Activated T-cell treated with anti-CD3 and anti-CD28 coated beads, Interleukin-2, amount 50 U/mL, for 1 hour (primary cell): ENCODE measurements at places on chromosomes 11 and 22.

GRCh38 chr11:62067741-62068140 lies 56.1 kb upstream of the INCENP start:
- DNase-seq = no peak

- no peak for DNase-seq
These were observed 396.6 kb downstream of the TENM4 start for GRCh38 chr11:79044201-79044600.

GRCh38 chr22:32569956-32570355 lies 95.3 kb downstream of the FBXO7 start:
- DNase-seq = no peak

GRCh38 chr11:132888226-132888625 lies 644.1 kb downstream of the OPCML start:
- no peak for DNase-seq

GRCh38 chr11:1568441-1568911 lies 3.6 kb downstream of the DUSP8 start:
- peak; percentile 54 for DNase-seq

DNA sequence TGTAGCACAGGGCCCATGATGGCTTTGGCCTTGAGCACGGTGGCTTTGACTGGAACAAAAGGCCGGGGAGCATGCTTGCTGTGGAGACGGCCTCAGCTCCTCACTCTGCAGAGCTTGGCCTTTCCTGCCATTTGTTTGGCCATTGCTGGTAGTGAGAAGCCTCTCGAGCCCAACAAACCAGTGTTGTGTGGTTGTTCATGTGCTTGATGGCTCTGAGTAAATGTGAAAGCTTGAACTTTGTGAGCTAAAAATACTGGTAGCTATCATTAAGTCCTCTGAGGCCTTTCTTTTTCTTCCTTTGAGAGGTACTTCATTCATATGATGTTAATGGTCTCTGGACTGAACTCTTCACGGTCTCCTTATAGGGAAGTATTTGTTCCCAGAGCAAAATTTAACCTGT lies 39.6 kb downstream of the NAT10 start:
- no peak for DNase-seq

DNA sequence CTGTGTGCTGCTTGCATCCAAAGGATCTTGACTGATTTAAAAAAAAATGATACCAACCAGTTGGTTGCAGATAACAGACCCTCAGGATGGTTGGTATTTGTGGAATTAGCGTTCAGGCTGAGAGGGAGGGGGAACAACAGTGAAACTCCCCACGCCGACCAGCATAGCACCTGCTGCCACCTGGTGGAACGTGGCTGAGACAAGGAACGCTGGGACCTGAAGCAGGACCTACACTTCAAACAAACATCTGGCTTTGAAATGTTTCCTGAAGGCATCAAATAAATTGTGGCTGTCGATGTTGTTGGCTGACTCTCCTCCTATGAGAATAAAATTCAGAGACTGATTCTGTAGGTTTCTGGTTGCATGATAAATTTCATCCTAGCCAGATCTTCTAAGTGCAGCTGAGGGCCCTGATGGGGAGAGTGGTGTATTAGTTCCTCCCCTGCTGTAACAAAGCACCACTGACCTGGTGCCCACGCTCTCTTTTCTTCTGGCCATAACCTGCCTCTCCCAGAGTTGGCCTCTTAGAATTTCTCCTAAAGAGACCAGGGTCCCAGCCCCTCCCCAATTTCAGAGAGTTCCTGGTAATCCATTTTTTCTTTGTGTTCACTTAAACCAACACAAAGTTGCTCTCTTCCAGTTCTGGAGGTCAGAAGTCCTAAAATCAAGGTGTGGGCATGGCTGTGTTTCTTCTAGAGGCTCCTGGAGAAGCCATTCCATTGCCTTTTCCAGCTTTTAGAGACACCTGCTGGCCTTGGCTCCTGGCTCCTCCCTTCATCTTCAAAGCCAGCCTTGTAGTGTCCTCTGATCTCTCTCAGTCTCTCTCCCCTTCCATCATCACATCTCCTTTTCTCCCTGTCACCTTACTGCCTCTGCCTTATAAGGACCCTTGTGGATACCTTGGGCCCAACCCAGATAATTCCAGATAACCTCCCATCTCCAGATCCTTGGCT lies 17.3 kb downstream of the APOL2 start:
- DNase-seq = peak; percentile 63

DNA sequence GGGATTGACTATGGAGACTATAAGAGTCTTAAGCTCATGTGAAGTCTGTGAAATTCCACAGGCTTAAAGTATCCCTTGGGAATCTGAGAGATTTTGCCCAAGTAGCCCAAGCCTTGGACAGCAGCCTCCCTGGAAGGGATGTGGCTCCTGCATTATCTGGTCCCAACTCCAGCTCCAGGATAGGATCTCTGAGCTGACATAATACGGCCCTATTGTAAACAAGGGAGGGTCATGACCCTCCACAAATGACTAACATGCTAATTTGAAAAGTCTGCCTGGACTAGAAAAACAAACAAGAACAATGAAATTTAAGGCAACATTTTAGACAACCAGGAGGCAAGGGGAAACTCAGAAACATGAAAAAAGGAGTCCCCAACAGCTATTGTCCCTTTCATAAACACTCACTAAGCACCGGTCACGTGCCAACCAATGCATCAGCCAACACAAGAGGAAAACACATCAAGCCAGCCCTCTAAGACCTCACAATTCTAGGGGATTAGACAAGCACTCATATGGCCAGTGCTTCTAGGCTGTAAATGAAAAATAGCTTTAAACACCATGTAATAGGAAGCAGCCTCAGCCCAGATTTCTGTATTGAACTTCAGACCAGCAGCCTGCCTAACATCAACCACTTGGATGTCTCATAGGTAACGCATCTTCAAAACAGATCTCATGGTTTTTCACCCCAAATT lies 101.2 kb upstream of the TIMP3 start:
- no peak for DNase-seq

GRCh38 chr11:118785362-118785761 lies 5.6 kb downstream of the DDX6 start:
- no peak for DNase-seq

DNA sequence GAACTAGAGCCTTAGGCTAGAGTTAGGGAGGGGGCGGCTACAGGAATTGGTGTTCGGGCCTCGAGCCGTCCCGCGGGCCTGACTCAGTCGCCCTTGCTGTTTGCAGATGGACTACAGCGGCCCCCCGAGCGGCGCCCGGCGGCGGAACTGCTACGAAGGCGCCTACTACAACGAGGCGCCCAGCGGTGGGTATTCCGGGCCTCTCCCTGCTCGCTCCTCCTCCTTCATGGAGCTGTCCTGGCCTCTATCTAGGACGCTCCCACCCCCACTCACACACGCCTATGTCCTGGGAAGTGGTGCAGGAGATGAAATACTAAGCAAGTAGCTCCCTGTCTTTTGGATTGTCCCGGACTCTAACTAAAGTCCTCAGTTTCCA lies 1.4 kb downstream of the MYOD1 start:
- no peak for DNase-seq

DNA sequence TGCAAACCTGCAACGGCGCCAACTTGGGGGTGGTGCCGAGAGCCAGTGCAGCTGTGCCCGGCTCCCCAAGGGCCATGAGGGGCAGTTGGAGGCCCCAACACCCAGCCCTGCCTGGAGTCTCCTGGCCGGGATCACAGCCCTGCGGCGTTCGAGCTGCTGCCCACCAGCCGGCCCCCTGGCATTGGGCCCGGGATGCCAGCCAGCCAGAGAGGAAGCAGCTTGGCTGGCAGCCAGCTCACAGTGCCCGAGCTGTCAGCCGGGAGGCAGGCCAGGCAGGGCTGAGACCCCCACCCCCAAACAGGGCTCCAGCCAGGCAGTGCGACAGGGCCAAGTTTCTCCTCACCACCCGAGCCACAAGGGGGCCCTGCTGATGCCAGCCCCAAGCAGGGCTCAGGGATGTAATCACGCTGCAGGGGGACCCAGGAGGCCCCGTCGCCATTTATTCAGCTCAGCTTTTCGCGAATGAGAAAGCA lies 26.0 kb upstream of the TCF20 start:
- DNase-seq = peak; percentile 35

- peak; percentile 7 for DNase-seq
These were observed 817.4 kb downstream of the BRD1 start for GRCh38 chr22:49010070-49010863.

GRCh38 chr11:991711-992307 lies 44.7 kb downstream of the MUC6 start:
- DNase-seq = no peak

DNA sequence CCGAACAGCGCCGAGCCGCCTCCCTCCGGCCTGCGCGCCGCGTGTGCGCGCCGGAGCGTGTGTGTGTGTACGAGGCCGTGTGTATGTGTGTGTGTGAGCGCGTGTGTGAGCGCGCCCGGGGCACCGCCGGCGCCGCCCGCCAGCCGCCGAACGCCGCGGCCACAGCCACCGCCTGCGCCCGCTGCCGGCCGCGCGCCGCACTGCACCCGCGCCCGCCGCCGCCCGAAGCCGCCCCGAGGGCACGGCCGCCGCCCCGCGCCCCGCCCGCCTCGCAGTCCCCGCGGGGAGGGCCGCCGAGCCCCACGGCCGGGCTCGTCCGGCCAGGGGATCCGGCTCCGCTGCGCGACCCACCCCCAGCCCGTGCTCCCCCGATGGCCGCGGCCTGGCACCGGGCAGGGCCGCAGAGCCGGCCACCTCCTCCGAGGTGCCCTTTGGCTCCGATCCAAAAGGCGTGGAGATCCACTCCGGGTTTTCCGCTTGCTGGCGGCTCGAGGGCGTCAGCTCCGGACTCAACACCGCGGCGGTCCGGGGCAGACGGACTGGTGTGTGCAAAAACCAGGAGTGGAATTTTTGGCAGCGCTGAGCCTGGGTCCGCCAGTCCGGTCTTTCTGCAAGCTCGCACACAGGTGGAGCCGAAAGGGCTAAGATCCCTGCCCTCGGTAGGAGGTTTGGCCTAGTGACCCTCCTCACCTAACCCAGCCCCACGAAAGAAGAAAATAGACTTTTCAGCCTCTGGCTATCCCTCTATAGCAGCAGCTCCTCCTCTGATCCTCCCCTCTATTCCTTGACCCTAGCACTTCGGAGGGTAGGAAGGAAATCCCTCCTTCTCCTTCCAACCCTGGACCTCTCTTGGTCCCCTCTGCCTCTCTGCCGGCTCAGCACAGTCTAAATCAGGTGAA lies at the start of gene SYT7:
SYT7 (minus strand) TSS at position 47 of the 899 bp plus-strand sequence. CDS start 256 bp downstream, outside the sequence.
- DNase-seq = peak; percentile 98

GRCh38 chr22:37373451-37373850 lies 53.8 kb downstream of the ELFN2 start:
- no peak for DNase-seq

DNA sequence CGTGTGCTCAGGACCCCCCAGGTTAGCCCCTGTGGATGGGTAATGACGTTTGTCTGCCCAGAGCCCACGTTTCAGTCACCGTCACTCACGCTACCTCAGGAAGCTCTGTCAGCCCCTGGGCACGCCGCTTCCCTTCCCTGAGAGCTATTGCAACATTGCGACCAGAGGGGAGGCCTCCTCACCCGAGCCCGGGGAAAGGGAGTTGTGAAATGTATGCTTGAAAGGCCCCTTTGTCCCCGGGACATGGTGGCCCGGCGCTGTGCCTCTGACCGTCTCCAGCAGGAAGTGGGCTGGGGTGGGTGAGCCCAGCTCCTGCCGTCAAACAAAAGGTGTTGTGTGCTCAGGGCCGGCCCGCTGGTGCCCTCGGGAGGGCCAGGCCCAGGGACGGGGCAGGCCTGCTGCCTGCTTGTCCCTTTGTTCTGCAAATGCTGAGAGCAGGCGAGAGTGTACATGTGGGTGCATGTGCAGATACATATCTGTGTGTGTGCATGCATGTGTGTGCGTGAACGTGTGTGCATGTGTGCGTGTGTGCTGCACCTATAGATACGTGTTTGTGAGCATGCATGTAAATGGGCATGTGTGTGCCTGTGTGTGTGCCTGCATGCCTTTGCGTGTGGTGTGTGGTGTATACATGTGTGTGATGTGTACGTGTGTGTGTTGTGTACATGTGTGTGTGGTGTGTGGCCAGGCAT lies 1125.0 kb downstream of the BRD1 start:
- no peak for DNase-seq

DNA sequence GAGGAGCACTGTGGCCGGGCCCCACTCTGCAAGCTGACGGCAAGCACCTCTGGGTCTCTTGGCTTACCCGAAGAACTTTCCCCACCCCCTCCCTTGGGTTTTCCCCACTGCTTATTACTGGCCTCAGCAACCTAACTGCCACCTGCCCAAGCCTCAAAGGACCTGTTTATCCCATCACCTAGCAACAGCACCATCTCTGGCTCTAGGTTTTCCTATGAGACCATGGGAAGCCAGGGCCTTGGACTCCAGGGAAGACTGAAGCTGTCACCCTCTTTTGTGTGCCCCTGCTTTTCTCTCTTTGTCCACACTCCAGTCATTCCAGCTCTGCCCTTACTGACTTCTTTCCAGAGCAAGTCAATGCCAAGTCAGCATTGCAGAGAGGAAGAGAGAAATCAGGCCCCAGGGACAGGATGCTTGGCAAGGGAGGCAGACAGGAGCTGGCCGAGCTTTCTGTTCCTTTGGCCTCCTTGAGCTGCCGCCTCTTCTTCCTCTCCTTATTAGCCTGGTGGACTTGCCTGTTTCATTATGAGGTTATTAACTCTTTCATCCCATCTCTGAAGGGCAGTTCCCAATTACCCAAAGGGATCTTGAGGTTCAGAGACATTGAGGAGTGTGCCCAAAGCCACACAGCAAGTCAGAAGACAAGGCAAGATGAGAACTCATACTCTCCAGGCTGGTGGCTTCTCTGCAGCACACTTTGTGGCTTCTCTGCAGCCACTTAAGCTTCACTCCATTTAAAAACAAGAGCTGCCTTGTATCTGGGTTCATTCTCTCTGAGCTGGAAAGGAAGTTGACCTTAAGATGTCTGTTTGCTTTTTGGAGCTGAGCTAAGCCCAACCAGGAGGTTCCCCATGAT lies at the start of gene SMIM35:
SMIM35 (minus strand) TSS at position 51 of the 856 bp plus-strand sequence. CDS start 206 bp downstream, outside the sequence.
- no peak for DNase-seq

GRCh38 chr11:108218912-108219783 lies 3.3 kb downstream of the NPAT start:
- no peak for DNase-seq

DNA sequence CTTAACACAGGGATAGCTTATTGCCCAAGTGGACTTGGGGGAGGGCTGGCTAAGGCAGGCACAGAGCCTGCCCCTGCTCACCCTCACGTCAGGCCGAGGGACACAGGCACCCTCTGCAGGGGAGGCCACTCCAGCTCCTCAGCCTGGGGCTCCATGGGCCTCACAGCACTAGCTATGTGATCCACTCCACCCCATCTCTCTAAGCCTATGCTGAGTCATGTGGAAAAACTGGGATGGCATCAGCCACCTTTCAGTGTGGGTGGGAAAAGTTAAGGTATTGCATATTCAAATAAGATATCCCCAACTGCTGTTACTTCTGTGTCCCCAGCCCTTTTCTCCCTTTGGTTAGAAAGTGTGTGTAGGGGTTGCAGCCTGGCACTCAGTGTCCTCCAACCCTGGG lies 22.3 kb downstream of the RANGAP1 start:
- DNase-seq = no peak

- DNase-seq = no peak
These were observed 43.1 kb downstream of the HSD17B12 start for GRCh38 chr11:43723617-43724016.
